Germinal center (tissue), 1 donor: ENCODE measurements at places on chromosomes 5 and 9.

- no peak for DNase-seq
Observed at GRCh38 chr5:72117307-72117706, 10.0 kb downstream of the MAP1B start.

DNA sequence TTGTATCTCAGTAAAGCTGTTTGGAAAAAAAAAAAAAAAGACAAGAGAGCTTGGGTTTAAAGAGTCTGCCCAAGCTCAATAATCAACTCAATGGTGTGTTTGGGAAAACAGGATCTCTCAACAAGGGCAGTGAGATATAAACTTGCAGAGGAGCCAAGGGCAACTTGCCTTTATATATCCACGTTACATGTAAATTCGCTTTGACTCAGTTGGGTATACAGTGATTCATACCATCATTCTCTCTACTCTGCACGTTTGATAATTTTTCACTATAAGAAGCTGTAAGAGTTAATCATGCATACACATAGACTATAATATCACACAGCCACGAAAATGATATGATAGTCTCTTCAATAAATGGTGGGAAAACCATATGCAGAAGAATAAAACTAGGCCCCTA lies 24.9 kb downstream of the ADAM19 start:
- DNase-seq, result no peak

DNA sequence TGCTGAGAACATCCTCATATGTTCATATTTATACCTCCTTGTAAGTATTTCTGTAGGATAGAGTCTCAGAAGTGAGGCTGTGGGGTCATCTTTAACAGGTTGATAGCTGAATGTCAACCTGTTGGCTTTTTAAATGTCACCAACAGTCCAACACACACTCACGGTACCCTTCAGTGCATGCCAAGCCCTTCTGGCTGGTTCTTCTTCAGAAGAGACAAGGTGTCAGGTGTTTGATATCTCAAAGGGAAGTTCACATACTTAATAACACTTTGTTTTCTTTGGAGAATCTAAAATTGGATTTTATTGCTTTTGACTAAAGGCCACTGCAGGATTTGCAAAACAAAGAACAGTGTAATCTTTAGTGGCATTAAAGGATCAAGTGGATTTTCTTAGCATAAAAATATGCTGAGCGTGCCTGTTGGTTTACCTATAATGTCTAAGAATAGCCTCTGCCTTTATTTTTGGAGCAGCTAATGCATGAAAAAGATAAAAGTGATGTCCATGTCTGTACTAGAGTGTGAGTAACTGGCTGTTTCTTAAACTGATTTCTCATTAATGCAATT lies 58.2 kb downstream of the RGS3 start:
- no peak for DNase-seq

- no peak for DNase-seq
Observed at GRCh38 chr9:120626512-120626911, 46.5 kb upstream of the CDK5RAP2 start.

GRCh38 chr5:168670881-168671575 lies 91.9 kb upstream of the PANK3 start:
- DNase-seq, result no peak

- DNase-seq, result no peak
Observed at GRCh38 chr5:140182075-140182711, 7.2 kb downstream of the CYSTM1 start.

GRCh38 chr5:168039566-168040248 lies 251.7 kb upstream of the WWC1 start:
- DNase-seq, result no peak

- no peak for DNase-seq
Observed at GRCh38 chr5:10681731-10682679, 79.0 kb downstream of the DAP start.

GRCh38 chr5:33299621-33300208 lies 141.1 kb upstream of the TARS1 start:
- DNase-seq, result no peak

DNA sequence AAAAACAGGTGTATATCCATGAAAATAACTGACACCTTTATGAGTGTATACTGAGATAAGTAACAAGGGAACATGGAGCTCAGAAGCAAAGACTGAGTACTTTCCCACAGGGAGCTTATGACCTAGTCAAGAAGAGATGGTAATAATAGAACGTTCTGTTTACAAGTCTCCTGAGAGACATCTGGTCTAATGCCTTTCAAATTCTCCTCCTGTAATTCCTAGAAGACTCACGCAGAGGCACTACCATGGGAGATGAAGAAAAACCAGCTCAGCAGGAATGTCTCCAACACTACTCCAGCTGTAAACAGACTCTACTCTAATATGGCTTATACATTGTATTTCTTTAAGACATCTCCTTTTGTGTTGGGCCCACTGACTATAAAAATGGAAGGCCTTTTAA lies 503.6 kb upstream of the TUSC1 start:
- DNase-seq, result no peak

GRCh38 chr9:98104445-98104881 lies 14.6 kb downstream of the TRIM14 start:
- peak; percentile 65 for DNase-seq

DNA sequence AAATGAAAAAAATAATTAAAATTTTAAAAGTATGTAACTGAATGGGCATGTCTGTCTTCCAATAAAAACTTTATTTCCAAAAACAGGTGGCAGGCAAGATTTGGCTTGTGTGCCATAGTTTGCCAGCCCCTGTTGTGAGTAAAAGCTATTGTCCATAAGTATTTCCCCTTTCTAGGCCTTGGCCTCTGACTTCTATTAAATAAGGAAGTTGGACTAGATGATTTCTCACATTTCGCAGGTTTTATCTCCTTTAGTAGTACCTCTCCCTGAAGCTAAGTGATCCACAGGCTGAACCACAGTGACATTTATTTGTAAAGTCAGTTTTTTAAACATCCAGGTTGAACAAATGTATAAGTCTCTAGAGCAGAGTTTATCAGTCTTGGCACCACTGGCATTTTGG lies 41.3 kb downstream of the RECK start:
- no peak for DNase-seq

DNA sequence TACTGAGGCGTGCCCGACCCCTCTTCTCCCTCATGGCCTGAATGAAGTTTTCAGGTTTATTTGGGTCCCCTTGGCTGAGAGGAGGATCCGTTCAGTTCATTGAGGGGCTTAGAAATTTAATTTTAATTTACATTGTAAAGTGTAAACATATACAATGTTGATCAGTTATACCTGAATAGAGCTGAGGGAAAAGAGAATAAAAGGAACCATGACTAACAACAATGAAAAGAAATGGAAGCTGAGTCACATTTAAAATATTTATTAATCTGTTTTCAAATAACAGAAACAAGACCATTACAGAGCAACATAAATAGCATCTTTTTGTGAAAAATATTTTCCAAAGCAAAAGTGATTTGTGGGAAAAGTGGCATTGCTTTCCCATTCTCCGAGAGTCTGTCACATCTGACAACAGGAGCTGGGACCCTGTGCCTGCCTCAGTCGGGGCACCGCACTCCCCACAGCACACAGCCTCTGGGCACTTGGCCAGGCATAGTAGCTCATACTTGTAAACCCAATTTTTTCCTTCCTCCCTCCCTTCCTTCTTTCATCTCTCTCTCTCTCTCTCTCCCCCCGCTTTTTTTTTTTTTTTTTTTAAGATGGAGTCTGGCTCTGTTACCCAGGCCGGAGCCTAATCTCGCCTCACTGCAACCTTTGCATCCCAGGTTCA lies 28.7 kb downstream of the PROP1 start:
- no peak for DNase-seq

DNA sequence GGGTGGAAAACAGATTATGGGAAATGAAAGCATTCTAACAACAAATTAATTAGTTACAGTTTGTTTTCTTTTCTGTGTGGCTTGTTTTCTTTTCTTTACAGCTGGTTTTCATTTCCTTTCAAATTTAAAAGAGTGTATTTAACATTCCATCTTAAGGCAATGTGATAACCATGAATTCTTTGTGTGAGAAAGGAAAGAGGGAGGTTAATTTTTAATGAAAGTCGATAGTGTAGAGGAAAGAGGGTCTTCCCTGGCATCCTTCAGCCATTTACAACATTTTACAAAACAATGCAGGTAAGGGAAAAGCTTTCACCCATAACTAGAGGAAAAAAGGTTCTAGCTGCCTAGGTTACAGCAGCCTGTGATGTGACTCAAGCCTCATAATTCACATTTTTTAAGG lies 43.9 kb upstream of the IL33 start:
- DNase-seq, result no peak

DNA sequence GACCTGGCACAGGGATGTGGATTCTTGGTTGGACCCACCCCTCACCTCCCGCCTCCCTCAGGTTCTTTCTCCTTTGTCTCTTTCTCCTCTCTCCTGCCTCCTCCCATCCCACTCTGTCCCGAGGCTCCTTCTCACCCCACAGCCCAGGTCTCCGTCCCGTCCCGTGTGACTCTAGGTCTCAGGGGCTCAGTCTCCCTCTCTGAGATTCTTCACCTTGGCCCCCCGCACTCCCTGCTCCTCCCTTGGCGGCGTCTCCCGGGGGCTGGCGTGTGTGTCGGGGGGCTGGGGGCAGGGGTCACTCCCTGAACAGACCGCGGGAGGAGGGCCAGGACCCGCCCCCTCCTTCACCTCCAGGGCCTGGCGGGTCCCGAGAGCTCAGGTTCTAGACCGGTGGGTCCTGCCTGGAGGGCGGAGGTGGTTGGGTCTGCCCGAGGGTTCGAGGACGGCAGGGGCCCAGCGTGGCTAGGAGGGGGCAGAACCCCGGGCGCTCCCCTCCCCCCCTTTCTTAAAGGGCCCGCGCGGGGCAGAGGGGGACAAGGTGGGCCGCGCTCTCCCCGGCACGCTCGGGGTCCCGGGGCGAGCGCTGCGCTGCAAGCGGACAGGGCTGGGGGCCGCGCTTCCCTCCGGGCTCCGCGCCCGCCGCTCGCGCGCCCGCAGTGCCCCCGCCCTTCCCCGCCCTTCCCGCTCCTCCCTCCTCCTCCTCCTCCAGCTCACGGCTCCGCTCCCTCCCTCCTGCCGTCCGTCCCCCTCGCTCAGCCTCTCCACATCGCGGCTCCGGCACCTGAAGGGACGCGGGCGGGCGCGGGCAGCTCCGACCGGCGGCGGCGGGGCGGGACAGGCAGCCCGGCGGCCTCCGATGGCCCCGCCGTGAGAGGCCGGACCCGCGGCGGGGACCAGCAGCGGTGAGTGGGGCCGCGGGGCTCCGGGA lies at the start of gene PSD2:
PSD2 (plus strand) TSS at position 735 of the 928 bp plus-strand sequence. CDS start 13,633 bp downstream, outside the sequence.
- no peak for DNase-seq

DNA sequence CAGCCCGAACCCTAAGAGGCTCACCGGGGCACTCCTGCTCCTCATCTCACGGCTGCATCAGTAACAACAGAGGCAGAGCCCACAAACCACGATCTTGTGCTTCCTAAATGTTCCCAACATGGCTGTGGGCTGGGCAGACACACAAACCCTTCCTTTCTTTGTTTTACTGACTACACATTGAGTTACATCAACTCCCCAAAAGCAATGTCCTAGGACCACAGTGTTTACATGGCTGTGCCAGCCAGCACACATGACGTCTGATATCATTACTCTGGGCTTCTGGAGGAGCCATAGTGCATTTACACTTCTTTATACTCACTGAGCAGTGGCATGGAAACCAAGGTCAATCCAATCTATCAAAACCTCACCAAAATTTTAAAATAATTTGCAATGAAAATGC lies 101.4 kb downstream of the LHFPL2 start:
- no peak for DNase-seq

GRCh38 chr9:124493794-124494479 lies 13.3 kb downstream of the NR5A1 start:
- DNase-seq, result no peak

DNA sequence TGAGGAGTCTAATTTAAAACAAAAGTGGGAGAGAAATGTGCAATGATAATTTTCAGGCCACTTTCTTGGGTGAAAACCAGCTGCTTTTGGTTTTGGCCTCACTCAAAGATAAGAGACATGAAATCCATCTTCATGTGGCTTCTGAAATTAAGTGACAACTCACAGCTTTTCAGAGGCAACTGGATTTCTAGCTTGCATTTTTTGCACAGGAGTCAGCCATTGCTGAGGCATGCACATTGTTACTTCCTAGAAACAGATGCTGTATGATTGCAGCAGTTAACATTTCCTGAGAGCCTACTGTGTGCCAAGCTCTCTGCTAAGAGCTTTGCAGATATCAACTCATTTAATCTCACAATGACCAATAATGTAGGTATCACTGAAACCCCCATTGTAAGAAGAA lies 562.6 kb downstream of the NR2F1-AS1 start:
- no peak for DNase-seq

GRCh38 chr9:112387115-112387514 lies 7.2 kb downstream of the HSDL2 start:
- no peak for DNase-seq
